ENCODE measurements at places on chromosomes 4 and X.

DNA sequence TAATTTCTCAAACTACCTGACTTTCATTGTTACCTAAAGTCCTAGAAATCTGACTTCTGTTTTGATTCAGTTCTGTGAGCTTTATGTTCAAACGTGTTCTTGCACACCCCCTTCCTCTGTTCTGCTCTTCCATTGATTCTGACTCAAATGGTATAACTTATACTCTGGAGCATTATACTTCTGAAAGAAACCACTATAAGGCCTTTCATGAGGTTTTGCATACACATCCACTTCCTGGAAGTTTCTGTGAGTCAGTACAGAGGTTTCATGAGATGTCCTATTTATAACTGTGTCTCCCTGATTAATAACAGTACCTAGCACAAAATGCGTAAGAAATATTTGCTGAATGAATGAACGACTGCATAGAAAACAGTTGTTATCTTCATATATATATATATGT is 540.2 kb upstream of the CT83 start:
- DNase-seq: no peak

DNA sequence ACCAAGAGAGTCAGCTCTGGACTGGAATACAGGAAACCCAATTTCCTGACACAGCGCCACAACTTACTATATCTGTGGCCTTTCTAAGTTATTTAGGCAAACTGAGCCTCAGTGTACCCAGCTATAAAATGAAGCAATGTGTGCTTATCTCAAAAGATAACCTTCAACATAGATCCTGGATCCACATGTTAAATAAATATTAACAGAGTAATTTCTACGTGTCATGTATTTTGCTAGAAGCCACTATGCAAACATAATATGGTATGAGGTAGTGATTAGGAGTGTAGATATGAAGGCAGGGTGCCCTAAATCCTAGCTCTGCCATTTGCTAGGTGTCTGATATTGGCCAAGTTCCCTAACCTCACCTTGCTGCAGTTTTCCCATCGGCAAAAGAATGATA is 527.0 kb downstream of the RAB28 start:
- DNase-seq: no peak

DNA sequence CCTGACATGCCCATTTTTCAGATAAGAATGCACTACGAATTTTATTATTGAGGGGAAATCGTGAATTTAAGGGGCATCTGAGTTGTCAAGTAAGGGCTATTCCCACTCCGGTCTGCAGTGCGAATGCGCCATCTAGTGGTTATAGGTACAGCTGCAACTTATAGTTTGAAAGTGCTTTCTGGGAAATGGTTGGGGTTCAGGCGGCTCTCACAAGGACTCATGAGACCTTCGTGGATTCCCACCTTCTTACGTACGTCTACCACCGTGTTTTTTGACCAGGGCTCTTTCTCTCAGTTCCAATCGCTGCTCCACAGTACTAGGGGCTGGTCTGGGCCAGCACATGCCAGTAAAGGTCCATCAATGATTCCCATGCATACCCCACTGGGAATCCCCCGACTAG is 12.3 kb downstream of the MSL3 start:
- DNase-seq: peak; percentile 39

GRCh38 chrX:150731795-150732194 is 38.6 kb downstream of the MTMR1 start:
- no peak for DNase-seq

DNA sequence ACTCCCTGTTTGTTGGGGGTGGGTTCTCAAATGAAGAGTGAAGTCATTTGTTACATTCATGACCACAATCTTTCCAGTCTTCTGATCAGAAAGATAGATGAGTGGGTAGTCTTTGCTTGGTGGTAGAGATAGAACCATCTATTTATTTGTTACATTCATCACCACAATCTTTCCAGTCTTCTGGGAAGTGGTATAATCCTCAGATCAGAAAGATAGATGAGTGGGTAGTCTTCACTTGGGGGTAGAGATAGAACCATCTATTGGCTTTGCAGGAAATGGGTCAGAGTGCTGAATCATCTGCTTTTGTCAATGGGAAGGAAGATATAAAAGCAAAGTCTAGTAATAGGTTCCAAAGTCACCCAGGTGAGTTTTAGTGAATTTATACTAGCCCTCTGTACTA is 64.2 kb upstream of the EPGN start:
- DNase-seq: no peak

DNA sequence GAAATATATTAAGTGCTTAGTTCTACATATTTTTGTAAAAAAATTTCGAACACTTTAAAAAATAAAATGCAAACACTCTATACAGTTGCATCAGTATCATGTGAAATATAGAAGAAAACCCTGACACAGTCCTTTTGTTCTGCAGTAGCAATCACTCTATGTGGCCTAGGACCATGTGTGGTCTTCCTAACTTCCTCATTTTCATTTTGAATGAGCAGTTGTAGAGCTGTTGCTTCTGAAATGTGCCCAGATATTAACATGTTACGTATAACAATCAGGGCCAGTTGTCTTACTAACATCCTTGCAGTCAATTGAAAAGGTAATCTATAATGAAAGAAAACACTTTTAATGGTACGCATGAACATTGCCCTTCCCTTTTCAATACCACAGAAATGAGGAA is 107.9 kb downstream of the ZNF827 start:
- no peak for DNase-seq

GRCh38 chr4:4216648-4217047 is 10.1 kb downstream of the OTOP1 start:
- no peak for DNase-seq

- no peak for DNase-seq
Observed at GRCh38 chr4:182380771-182381181, 137.6 kb downstream of the TENM3 start.

DNA sequence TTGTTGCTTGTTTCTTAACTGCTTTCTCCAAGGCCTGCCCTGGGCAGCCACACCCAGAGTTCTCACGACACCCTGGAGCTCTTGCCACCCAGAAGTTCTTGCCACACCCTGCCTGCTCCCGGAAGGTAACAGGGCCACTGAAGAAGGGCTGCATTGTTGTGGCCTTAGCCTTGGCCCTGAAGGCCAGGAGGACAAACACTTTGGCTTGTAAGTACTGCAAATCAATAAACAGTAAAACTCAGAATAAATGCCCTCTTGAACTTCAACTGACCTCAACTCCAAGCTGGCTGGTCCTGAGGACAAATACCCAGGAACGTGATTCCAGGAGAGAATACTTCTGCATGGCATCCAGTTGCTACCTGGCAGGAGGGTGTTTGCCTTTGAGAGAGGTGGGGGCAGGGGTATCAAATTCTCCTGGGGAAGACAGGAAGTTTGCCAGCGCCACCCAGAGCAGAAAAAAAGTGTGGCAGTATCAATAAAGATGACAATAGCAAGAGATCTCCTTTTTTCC is 54.1 kb downstream of the TLR10 start:
- DNase-seq: no peak

DNA sequence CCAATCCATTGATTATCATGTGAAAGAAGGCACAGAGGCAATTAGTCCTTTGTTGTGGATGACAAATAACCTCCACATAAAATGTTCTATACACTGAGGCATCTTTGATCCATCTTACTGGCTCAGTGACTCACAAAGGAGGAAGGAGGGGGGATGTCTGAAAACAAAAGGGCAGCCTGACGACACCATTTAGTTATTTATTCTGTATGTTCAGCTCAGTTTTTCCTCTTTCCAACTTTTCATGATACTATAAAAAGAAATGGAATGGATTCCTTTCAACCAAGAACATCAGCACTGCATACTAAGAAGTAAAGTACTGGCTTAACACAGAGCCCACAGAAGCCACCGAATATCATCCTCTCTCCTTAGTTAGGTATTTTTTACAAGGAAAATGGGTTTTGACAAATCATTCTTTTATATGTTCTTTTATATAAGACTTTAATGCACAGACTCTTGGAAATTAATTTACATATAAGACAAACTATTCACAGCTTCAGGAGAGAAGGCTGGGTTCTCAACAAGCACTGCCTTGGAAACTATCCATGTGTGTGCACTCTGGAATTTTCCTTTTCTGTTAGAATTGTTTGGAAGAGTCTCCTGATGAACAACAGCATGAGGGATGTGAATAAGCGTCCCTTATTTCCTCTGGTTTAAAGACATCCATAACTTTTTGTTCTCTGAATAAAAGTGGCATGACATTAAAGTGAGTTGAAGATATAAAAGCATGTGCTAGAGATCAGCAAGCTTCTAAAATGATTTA is 135.6 kb downstream of the TSPAN5 start:
- no peak for DNase-seq

DNA sequence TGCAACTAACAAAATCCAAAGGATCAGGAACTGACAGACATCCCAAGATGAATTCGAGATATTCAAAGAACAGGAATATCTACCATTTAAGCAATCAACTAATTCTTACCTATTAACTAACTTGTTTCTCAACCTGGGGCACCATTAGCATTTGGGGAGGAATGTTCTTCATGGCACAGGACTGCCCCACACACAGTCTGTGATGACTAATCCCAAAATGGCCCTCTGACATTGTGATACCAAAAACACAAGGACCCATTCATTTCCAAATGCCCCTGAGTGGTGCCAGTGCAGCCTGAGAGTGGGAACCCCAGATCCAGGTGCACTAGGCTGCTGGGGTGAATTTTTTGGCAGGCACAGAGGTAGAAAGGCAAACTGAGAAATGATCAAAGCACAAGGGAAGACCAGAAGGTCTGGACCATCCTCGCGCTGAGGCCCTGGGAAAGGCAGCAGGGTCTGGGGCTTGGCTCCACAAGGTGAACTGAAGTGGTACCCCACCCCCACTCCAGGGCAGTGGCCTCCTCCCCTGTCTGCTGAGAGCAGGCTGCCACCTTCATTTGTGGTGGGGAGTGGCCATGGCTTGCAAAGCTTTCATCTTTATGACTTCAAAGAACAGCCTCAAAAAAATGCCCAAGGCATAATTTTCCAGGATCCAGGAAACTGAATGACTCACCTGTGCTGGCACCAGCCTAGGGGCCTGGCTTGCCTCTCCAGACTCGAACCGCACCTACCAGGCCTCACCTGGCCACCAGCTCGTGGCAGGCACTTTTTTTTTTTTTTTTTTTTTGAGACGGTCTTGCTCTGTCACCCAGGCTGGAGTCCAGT is 122.4 kb downstream of the BCOR start:
- DNase-seq: no peak

DNA sequence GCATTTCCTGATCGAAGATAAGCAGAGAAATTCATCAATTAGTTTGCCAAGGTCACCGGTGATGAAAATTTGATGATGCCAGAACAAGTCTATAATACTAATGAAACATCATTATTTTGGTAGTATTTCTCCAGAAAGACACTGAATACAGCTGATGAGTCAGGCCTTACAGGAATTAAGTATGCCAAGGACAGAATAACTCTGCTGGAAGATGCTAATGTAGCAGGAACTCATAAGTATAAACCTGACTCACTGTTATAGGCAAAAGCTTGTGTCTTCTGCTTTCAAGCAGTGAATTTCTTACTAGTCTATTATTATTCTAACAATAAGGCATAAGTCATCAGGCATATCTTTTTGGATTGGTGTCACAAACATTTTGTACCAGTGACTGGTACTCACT is 1825.1 kb upstream of the IGFBP7 start:
- DNase-seq: no peak

DNA sequence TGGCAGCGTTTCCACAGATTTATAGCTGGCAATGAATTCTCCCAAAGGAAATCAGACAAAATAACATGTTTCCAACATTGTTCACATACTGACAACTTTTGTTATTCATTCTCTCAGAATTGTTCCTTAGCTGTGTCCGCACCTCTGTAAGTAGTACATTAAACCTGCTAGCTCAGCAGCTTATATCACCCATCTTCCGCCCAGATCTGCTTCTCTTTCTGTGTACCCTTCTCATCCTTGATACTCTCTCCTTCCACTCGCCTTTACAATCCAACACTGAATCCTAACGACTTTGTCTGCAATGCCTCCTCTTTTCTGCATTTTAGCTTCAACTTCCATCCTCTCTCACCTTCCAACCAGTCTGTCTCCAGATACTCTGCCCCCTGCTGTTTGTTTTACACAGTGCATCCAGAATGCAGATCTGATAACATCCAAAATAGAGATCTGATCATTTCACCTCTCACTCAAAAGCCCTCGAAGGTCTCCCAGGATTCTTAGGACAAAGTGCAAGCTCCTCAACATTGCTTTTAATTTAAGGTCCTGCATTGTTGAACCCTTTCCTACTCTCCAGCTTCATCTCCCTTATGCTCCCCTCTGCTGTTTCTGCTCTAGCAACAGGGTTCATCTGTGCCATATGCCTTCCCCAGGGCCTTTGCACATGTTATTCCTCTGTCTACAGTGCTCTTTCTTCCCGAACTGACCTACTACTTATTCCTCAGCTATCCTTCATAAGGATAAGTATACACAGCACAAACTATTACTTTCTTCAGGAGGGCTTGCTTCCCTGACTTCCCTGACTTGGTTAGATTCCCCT is 67.3 kb upstream of the VBP1 start:
- DNase-seq: no peak

GRCh38 chr4:6222761-6223292 is 22.5 kb upstream of the JAKMIP1 start:
- no peak for DNase-seq

GRCh38 chr4:132557660-132558059 is 591.4 kb upstream of the PCDH10 start:
- no peak for DNase-seq

- no peak for DNase-seq
Observed at GRCh38 chrX:152819266-152819665, 11.3 kb downstream of the CETN2 start.

DNA sequence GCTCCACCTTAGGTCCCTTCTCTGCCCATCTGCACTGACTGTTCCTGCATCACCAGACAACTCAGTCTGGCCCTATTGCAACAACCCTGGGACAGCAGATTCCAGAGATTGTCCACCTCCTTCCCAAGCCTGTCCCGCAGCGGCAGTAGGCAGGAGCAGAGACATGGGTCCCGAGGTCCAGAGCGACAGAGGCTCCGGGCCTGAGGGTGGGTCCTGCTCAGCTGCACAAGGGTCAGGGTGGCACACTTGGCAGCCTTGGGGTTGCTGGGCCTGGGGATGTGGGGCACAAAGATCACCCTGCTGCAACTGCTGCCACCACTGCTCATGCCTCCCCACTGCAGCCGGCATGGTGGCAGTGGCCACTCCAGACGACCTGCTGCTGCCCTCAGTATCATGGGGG is 674.5 kb downstream of the SH3BGRL start:
- DNase-seq: no peak

- no peak for DNase-seq
Observed at GRCh38 chr4:13782231-13782630, 154.7 kb upstream of the BOD1L1 start.

DNA sequence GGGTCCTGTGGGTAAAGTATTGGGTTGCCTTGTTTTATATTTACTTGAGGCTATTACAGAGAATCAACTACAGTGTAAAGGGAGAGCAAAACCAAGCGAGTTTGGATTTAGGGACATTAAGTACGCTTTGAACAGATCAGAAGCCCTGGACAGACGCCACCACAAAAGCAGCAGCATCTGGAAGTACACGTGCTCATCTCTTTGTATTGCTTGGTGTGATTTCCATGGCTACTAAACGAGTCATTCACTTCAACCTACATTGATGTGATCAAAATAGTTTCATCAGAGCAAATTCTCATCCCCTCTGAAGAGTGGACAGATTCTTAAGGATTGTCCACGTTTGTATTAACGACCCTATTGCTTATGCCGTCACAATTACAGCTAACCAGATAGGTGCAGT is 85.1 kb downstream of the SORBS2 start:
- DNase-seq: no peak

Measured in 8988T (cell line).